HFFc6 (cell line): ENCODE measurements at places on chromosomes 2 and 18. TPM values are rescaled to one million over a fixed set of nuclear protein-coding genes. Genes with fewer than 3 reads are reported as not detected.

DNA sequence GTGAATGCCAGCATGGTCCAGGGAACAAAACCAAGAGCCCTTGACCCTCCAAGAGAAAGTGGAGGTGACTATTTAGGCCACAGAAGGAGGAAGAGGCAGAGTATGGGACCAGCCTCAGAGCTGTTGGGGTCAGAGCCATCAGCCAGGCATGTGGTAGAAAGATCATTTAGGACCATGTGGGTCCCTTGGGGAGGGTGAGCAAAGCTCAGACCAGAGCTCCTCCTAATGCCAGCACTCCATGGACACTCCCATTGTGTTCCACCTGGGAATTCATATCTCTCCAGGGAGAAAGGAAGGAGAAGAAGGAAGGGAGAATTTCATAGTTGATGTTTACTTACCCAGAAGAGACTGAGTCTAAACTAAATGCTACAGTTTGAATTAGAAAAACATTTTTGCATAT is 73.2 kb downstream of the CYBRD1 start:
- DNase-seq = no peak

PLB1 gene
- 0.50 to 1.3 TPM (median 0.66 TPM) in 3 replicates for total RNA-seq

DNA sequence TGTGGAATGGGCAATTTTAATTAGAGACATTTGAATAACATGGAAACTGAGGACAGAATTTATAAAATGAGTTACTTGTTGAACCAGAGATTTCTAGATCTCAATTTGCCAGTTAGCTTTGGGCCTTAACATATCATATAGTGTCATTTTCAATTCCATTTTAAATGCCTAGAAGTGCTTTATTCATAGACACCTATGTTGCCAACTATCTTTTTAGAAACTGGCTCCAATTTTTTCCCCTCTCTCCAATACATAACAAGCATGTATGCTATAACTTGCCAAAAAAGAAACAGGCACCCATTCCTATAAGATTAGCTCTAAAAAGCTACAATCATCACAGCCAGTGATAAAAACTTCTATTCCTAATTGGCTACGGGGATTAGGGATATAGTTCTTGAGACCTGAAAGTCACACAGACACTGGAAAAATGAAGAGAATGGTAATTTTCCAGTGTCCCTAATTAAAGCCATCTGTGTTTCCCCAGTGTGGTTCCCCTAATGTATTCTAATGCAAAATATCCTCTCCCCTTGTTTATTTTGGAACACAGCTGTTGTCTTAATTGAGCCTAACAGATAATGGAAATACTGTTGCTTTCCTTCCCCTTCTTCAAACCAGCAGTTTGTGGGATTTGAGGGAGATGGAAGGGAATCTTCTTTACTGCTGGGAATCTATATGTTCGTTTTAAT is 205.5 kb upstream of the FSHR start:
- DNase-seq = no peak

- DNase-seq = no peak
Observed at GRCh38 chr2:76446872-76447271, 736.2 kb upstream of the GCFC2 start.

ST6GAL2 gene
- total RNA-seq = 0.13 to 0.42 TPM in 2 of 3 replicates, not detected in the other

DNA sequence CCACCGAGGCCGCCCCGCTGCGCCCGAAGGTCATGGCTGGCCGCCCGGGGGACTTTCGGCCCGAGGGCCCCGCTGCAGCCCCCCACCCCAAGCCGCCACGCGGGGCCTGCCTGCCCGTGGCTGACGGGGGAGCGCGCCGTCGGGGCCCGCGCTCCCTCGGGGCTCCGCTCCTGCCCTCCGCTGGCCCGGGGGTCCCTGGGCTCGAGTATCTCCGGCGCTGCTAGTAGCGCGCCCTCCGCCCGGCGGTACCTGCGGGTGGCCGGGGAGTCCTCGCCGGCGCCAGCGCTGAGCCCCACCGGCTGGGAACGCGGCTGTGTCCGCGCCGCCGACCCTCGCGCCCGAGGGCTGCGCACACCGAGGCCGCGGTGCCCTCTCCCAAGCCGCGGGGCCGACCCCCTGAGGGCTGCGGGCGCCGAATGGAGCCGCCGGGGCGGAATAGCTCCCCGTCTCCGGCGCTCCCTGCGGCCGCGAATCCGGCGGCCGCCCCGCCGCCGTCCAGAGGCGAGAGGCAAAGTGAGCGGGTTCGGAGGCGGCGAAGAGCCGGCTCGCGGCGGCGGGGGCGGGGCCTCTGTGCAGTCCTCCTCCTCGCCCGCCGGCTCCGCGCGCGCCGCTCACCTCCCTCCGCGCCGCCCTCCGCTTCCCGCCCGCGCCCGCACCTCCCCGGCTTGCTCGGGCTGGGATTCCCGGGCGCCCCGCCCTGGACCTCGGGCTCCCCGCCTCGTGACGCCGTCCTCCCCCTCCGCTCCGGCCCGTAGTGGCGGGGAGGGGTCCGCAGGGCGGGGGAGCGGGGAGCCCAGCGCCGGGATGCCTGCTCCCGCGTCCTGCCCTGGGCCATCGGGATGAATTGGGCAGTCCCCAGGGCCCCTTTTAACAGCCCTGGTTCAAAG is at the start of gene KCNG3:
Gene KCNG3, minus strand, starts transcription at position 515 of the 887 bp plus-strand sequence. Its CDS starts 481 bp downstream, at position 34.
- no peak for DNase-seq

DNA sequence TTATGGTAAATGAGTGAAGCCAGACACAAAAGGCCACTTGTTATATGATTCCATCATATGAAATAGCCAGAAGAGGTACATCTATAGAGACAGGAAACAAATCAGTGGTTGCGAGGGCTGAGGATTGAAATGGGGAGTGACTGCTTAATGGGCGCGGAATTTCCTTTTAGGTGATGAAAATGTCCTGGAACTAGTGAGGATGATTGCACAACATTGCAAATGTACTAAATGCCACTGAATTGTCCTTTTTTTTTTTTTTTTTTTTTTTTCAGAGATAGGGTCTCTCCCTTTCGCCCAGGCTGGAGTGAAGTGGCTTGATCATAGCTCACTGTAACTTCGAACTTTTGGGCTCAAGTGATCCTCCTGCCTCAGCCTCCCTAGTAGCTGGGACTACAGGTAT is 15.3 kb upstream of the GAREM2 start:
- no peak for DNase-seq

DNA sequence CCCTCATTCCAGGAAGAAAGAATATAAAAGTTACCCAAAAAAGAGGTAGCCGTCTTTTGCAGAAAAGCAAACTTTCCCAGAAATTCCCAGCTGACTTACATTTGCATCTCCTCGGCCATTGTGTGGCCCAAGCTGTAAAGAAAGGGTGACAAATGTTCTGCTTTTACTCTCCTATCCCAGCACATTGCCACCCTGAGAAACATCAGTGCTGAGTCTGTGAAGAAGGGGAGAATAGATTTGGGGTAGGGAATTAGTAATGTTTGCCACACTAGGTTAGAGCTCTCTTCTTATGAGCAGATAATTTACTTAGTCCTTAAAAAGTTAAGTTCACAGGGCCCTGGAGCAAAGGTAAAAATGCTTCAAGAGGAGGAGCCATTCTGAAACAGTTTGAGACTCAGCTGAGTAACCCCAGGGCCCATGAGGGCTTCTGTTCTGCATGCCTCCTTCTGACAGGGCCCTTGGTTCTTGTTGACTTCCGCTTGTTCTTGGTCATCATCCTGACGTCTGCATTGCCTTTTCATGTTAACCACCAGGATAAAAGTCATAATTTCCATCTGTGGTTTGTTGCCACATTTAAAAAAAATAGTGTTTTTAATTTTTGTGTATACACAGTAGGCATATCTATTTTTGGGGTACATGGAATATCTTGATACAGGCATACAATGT is 550.7 kb downstream of the RNF144A start:
- DNase-seq = no peak

LAMA3 gene
- total RNA-seq = 0.48 to 2.3 TPM (median 1.7 TPM) in 3 replicates

GRCh38 chr18:80183273-80184050 is 63.9 kb downstream of the PARD6G start:
- no peak for DNase-seq
